Neural progenitor cell (in vitro differentiated cells): ENCODE measurements at places on chromosomes 12 and 14. TPM values are rescaled to one million over a fixed set of nuclear protein-coding genes. Genes with fewer than 3 reads are reported as not detected.

Gene SERPINA10
- not detected in 2 replicates for total RNA-seq

Gene TPCN1
- total RNA-seq = 12.2 and 19.1 TPM in 2 replicates

DNA sequence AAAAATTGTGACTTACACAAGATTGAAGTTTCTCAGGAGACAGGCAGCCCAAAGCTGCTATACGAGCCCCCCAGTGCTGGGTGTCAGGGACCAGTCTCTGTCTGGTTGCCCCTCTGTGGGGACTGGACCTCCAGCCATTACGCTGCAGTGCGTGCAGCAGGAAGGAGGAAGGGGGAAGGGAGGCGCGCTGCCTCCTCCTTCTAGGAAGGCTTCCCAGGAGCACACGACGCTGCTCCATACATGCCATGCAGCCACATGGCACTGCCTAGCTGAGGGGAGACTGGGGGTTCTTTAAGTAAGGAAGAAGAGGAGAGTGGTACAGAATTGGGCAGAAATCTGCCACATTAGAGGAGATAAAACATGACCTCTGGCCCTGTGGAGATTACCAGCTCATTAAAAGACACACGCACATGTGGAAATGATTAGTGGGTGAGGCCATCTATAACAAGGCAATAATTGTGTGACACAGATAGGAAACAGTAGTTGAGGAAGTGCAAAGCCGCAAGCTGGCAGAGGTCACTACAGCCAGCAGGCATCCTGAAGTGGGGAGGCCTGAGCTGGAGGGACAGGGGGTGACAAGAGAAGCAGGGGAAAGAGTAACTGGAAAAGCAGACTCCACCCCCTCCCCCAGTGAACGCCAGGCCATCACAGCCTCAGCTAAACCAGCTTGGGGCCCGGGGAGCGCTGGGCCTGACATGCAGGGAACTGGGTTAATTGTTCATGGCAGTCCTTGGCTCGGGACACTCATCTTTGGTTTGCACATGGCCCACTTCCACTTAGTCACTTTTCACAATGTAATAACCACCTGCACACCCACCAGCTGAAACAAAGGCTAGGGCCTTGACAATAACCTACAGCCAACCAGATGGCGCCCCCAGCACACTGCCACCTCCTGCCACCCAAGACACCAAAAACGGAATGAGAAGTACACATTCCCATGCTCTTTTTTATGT is 39.6 kb downstream of the CCDC88C start:
- H3K27ac ChIP-seq = no peak overlapping the region
- no peak for DNase-seq
- no peak overlapping the region for H3K4me3 ChIP-seq

GRCh38 chr12:47121146-47121545 is 41.4 kb upstream of the AMIGO2 start:
- no peaks in the 10 kb centered on the region for H3K27me3 ChIP-seq
- no peaks in the 10 kb centered on the region for H3K36me3 ChIP-seq
- no peak overlapping the region for H3K27ac ChIP-seq
- no peak overlapping the region for H3K4me3 ChIP-seq
- H3K4me1 ChIP-seq = no peaks in the 10 kb centered on the region

DNA sequence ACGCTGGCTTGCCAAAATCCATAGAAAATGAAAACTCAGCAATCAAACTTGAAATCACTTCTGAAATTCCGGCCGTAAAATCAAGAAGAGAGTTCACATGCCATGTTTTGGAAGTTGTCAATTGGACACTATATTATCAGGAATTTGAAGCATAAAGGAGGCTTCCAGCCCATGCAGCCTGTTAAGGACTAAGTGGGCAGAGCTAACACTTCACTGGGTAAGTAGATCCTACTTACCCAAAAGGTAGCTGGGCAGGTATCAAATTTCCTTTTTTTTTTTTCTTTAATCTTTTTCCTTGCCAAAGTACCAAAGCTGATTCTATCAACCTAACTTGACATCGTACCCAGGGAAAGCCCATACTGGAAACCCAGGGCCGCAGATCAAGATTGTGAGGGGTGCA is 71.5 kb upstream of the ARHGAP5 start:
- H3K36me3 ChIP-seq = no peaks in the 10 kb centered on the region
- no peak overlapping the region for H3K27ac ChIP-seq
- no peak for DNase-seq

DNA sequence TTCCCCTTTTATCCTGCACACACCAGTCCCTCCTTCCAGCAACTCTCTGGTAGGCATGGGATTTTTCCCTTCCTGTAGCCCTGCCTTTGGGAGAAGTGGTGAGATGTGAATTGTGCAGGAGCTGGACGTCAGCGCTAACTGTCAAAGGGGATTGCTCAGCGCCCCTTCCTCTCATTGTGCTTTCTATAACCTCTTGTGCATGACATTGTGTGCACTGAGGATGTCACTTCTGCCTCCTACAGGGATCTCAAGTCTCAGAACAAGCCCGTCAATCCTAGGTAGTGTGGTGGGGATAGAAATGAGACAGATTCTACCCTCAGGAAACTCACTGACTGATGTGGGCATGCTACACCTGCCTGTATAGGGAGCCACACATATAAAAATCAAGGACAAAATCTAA is 8.7 kb downstream of the KCNA5 start:
- no peak for DNase-seq
- H3K27me3 ChIP-seq = no peaks in the 10 kb centered on the region
- H3K4me1 ChIP-seq = peaks cover 19% of the 10 kb centered on the region
- no peaks in the 10 kb centered on the region for H3K36me3 ChIP-seq
- H3K27ac ChIP-seq = no peak overlapping the region

GRCh38 chr14:104353921-104354701 is 215.7 kb downstream of the KIF26A start:
- no peak for DNase-seq
- no peak overlapping the region for H3K27ac ChIP-seq
- no peaks in the 10 kb centered on the region for H3K27me3 ChIP-seq
- H3K4me3 ChIP-seq = no peak overlapping the region
- H3K36me3 ChIP-seq = no peaks in the 10 kb centered on the region

GRCh38 chr12:123180171-123180570 is 29.3 kb upstream of the PITPNM2 start:
- no peak overlapping the region for H3K4me3 ChIP-seq
- DNase-seq = no peak
- H3K4me1 ChIP-seq = no peaks in the 10 kb centered on the region

DNA sequence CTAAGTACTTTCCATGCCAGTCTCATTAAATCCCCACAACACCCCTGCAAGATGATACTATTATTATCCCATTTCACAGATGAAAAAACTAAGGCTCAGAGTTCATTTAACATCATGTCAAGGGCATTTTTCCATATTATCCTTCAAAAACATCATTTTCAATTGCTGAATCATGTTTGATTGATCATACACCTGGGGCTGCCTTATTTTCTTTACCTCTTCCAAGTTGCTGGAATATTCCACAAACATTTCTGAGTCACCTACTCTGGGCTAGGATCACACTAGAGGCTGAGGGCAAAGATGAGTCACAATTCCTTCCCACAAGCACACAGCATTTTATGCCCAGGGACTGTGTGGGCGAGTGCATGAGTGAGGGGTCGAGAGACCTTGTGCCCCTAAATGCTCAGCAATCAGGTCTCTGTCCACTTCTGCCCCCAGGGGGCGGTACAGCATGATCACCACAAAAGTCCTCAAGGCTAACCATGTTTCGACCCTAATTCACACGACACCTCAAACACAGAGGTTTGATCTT is 14.1 kb upstream of the TMEM119 start:
- no peaks in the 10 kb centered on the region for H3K27me3 ChIP-seq
- DNase-seq = peak; percentile 68
- H3K4me1 ChIP-seq = no peaks in the 10 kb centered on the region
- H3K36me3 ChIP-seq = no peaks in the 10 kb centered on the region

DNA sequence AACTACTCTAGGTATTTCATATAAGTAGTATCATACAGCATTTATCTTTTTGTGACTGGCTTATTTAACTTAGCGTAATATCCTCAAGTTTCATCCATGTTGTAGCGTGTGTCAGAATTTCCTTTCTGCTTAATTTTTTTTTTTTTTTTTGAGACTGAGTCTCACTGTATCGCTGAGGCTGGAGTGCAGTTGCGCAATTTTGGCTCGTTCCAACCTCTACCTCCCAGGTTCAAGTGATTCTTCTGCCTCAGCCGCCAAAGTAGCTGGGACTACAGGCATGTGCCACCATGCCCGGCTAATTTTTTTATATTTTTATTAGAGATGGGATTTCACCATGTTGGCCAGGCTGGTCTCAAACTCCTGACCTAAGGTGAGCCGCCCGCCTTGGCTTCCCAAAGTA is 28.9 kb downstream of the PNMA1 start:
- no peaks in the 10 kb centered on the region for H3K27me3 ChIP-seq
- H3K36me3 ChIP-seq = no peaks in the 10 kb centered on the region
- no peaks in the 10 kb centered on the region for H3K4me1 ChIP-seq
- no peak overlapping the region for H3K4me3 ChIP-seq
- no peak overlapping the region for H3K27ac ChIP-seq

Gene PLBD1
- 4.8 and 5.4 TPM in 2 replicates for total RNA-seq

DNA sequence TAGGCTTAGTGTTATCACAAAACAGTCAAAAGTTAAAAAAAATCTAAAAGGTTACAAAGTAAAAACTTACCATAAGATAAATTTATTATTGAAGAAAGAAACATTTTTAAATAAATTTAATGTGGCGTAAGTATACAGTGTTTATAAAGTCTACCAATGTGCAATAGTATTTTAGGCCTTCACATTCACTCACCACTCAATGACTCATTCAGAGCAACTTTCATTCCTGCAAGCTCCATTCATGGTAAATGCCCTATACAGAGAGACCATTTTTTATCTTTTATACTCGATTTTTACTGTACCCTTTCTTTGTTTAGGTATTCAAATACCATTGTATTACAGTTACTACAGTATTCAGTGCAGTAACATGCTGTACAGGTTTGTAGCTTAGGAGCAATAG is 124.5 kb downstream of the ANO4 start:
- no peak for DNase-seq
- H3K27me3 ChIP-seq = no peaks in the 10 kb centered on the region
- H3K27ac ChIP-seq = no peak overlapping the region
- no peak overlapping the region for H3K4me3 ChIP-seq
- no peaks in the 10 kb centered on the region for H3K4me1 ChIP-seq

DNA sequence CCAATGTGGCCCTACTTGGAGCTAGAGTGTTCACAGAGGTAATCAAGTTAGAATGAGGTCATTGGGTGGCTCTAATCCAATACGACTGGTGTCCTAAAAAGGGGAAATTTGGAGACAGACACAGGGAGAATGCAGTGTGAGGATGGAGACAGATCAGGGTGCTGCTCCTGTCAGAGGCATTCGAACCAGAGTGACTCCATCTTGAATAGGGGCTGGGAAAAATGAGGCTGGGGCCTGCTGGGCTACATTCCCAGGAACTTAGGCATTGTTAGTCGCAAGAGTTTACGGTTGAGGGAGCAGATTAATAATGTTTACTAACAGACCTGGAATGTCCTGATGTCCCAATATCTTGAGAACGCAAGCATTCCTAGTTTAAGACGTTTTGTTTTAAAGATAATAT is 20.2 kb downstream of the TNFAIP2 start:
- peaks cover 11% of the 10 kb centered on the region for H3K4me1 ChIP-seq
- peaks cover 22% of the 10 kb centered on the region for H3K27me3 ChIP-seq
- no peak overlapping the region for H3K27ac ChIP-seq
- H3K4me3 ChIP-seq = no peak overlapping the region
- DNase-seq = no peak

DNA sequence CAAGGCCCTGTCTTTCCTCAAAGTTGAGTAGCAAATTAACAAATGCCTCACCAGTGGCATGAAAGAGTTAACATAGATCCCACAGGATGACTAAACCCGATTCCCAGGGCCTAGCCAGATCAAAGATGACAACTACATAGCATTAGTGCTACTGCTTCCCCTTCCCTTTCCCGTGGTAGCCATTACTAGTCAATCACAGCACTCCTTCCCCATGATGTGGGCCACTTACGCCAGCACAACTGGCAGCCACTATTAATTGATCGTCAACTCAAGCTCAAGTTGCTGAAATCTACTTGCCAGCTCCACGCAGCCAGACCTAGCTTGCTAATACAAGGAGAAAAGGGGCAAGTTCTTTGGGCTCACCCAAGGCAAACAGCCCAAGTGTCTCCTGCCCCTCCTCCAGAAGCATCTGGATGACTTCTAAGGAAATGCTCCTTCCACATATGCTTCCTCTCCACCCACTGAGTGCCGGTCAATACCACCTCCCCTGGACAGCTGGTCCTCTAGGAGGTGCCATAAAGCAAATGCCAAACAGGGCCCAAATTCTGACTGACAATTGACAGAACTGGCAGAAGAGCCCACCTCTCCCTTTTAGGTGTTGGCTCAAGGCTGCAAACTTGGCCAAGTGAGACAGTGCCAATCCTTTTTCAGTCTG is 72.6 kb downstream of the NUAK1 start:
- H3K27ac ChIP-seq = no peak overlapping the region
- no peaks in the 10 kb centered on the region for H3K36me3 ChIP-seq
- H3K27me3 ChIP-seq = no peaks in the 10 kb centered on the region
- no peak overlapping the region for H3K4me3 ChIP-seq

Gene IL22
- total RNA-seq = not detected in 2 replicates

GRCh38 chr14:75183225-75183624 is 6.8 kb upstream of the TMED10 start:
- peaks cover 17% of the 10 kb centered on the region for H3K4me1 ChIP-seq
- no peak overlapping the region for H3K27ac ChIP-seq
- DNase-seq = no peak
- H3K4me3 ChIP-seq = no peak overlapping the region

GRCh38 chr14:65824285-65824977 is 411.9 kb downstream of the FUT8 start:
- no peak overlapping the region for H3K4me3 ChIP-seq
- peak; percentile 79 for DNase-seq
- no peaks in the 10 kb centered on the region for H3K36me3 ChIP-seq
- peaks cover 43% of the 10 kb centered on the region for H3K4me1 ChIP-seq

- H3K27ac ChIP-seq = peak overlapping the region; percentile 93
- H3K4me1 ChIP-seq = peaks cover 41% of the 10 kb centered on the region
- peak; percentile 73 for DNase-seq
- no peaks in the 10 kb centered on the region for H3K36me3 ChIP-seq
Measured at GRCh38 chr12:50621399-50622300, 116.9 kb downstream of the DIP2B start.

DNA sequence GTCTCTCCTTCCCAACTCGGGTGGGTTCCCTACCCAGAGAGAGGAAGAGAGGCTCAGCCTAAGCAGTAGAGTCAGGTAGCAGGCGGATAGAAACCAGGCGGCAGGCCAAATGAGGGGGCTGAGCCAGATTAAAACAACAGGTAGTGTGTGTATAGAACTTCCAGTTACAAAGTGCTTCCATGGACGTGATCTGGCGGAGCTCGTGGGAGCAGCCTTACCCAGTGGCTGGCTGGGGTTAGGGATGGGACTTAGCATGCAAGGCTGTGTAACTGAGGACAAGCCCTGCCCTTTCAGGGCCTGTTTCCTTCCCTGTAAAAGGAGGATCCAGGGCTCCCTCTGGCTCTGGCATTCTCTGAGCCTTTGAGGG is 8.3 kb downstream of the KRT80 start:
- peaks cover 28% of the 10 kb centered on the region for H3K4me1 ChIP-seq
- no peaks in the 10 kb centered on the region for H3K36me3 ChIP-seq
- H3K27me3 ChIP-seq = no peaks in the 10 kb centered on the region
- H3K27ac ChIP-seq = no peak overlapping the region
- DNase-seq = no peak

Gene KRT73
- total RNA-seq = not detected in 2 replicates

Gene CEP170B
- total RNA-seq = 3.0 and 13.7 TPM in 2 replicates

- H3K27me3 ChIP-seq = no peaks in the 10 kb centered on the region
- no peak overlapping the region for H3K4me3 ChIP-seq
- DNase-seq = no peak
- no peaks in the 10 kb centered on the region for H3K36me3 ChIP-seq
- H3K27ac ChIP-seq = no peak overlapping the region
Measured at GRCh38 chr12:75960954-75961661, 70.5 kb downstream of the PHLDA1 start.

Gene TMPRSS12
- not detected in 2 replicates for total RNA-seq

- H3K27ac ChIP-seq = no peak overlapping the region
- H3K4me3 ChIP-seq = no peak overlapping the region
- no peaks in the 10 kb centered on the region for H3K4me1 ChIP-seq
- no peak for DNase-seq
Measured at GRCh38 chr14:77052281-77053044, 24.0 kb upstream of the IRF2BPL start.

Gene SCNN1A
- total RNA-seq = 1.2 and 5.0 TPM in 2 replicates
